Suppressor macrophage (primary cell): ENCODE measurements at places on chromosomes 2 and 18.
A peak's percentile ranks its signal among the peaks of the same experiment; 100 is the strongest.

- DNase-seq, result no peak
Observed at GRCh38 chr2:162731917-162732804, 106.4 kb downstream of the KCNH7 start.

GRCh38 chr2:206028101-206028500, 57.9 kb downstream of the INO80D start:
- DNase-seq, result no peak

DNA sequence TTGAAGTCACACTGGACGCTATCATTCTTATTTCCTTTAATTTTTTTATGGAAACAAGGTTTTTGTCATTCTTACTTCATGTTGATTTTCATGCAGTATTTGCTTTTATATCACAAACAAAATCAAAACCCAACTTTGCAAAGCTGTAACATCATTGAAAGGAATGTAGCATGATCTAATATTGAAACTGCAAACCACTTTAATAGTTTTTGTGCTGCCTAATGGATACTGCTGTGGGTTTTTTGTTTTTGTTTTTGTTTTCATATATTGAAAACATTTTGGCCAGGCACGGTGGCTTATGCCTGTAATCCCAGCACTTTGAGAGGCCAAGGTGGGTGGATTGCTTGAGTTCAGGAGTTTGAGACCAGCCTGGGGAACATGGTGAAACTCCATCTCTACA, 81.6 kb downstream of the MAP2 start:
- no peak for DNase-seq

GRCh38 chr2:221420245-221420644, 151.9 kb downstream of the EPHA4 start:
- no peak for DNase-seq

DNA sequence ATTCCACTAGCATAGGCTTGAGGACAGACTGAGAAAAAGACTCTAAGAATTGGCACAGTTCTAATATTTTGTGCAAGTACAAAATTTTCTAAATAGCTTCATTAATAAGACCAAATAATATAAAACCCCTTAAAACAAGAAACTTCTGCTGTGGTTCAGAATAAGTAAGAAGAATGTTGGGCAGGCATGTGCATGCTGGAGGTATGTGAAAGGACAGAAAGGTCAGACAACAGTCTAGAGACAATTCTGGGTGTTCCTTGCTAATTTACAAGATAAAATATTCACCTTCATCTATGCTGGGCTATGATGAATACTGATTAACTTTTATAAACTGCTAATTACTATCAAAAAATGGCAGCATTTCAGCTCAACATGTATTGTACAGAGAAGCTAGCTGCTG, 14.9 kb downstream of the CEBPZOS start:
- no peak for DNase-seq

DNA sequence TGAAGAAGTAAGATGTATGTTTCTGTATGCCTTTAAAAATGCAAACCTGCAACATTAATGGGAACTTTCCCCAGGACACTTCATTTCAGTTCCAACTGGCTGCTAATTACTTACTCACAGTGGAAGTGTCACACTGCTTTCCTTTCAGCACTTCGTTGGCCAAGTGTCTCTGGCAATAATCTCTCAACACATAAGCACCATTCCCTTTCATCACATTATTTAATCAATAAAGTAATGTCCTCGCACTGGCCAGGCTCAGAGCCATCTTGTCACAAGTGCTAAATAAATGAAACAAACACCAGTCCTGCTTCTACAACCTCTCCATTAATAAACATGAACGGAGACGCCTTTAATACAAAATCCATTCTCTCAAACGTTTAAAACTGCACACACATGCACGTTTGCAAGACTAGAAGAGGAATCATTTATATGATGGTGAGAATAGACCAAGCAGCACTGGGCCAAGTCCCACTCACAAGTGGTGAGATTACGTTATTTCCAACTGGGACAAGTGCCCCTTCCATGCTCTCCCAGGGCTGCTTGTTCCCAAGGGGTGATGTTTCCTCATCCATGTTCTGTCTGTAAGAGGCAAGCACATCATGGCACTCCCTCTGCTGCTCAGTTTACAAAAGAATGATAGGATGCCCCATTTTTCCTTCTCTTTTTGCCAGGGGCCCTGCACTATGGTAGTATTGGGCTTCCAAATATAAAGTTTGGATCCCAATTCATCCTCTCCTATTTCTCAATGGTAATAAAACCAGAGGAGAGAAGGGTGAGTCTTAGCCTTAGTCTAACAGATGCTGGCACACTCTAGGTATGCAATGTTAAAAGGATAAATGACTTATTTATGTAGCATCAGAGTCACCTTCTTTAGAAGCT, 56.8 kb upstream of the ETAA1 start:
- DNase-seq, result no peak

GRCh38 chr2:160736148-160737028, 242.8 kb upstream of the RBMS1 start:
- DNase-seq, result peak; percentile 6

DNA sequence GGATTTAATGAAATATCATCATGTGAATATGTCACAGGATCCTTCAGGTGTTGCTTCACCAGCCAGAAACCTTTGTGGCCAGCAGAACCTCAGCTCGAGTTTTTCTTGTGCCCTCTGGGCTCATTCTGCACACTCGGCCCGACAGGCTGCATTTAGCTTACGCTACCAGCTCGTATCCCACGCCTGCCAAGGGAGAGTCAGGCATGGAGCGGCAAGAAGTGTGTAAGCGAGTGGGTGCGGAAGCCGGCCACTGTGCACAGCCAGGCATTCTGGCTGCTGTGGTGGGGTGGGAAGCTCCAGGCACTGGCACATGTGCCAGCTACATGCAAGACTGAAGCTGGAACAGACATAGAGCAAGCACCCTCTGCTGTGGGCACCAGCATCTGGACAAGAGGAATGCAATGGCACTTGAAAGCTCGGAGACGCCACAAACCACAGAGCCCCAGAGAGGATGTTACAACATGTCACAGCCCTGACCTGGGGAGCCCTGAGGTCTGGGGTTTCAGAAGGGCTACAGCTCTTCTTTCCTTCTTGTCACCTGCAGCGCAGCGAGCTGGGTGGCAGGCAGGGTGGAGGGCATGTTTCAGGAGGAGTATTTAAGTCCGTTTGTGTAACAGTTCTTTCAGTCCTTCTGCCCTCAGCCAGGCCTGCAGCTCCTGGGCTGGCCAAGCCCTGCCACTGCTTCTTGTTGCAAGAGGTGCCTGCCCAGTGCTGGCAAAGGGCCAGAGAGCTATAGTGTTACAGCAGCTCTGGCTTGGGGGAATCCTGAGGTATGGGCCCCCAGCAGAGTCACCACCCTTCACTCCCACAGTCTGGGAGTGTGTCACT, 257.3 kb upstream of the HNMT start:
- DNase-seq, result no peak

DNA sequence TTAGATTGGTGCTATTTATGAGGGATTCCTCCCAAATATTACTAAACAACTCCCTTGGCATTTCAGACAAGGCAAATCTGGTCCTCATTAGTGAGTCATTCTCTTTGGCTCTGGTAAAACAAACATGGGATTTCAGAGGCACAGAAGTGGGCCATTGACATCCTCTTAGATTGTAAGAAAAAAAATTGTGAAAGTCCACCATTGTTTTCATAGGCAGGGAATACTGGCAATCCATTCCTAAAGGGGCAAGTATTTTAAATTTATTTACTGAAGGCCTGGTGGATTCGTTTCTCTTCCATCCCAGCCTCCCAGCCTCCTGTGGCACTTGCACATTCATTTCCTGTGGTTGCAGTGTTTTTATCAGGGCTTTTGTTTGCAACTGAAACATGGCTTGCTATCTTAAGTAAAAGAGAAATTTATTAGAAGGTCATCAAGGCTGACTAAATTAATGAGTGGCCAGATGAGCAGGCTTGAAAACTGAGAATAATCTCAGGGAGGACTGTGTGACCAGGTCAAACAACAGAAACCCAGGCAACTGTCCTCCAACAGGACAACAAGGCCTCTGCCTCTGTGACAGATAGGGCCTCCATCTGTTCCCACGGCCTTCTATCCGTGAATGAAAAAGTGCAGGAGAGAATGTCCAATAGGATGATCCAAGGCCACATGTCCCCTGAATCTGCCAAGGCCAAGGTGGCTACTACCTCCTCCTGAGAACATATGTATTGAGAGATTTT, 23.1 kb upstream of the TNFAIP6 start:
- no peak for DNase-seq

DNA sequence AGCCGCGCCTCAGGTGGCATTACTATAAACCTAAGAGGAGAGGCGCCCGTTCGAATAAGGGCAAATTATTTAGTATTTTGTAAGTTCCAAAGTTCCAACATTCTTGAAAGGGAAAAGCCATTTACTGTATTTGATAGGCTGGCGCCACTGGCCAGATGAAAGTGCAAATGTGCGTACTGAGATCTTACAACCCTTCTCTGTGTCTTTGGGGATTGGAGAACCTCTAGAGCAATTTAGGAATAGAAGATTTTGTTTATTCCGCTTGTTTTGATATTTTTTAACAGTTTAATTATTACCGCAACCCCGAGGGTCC, 467 bp upstream of the WDR35 start:
- no peak for DNase-seq

GRCh38 chr2:74857725-74858124, 23.8 kb downstream of the HK2 start:
- DNase-seq, result no peak
